Activated CD4-positive, CD25-positive, alpha-beta regulatory T cell (primary cell): ENCODE measurements at places on chromosomes 7 and 10.

- DNase-seq: no peak
These were observed 60.3 kb upstream of the FEZF1 start for GRCh38 chr7:122364761-122365280.

DNA sequence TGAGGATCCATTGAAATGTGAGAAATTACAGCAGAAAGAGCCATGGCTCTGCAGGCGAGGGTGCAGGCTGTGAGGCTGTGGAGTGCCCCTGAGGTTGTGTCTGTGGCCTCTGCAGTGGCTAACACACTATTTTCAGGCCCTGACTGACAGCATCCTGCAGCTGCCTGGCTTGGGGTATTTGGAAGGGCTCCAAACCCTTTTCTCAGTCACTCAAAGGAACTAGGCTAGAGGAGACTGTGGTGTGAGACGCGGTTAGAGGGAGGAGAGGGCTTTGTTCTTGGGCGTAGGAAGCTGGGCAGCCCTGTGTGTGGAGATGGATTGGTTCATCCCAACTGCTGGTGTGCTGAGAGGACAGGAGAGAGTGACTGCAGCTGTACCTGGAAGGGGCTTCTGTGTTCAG lies 134.9 kb downstream of the RAMP3 start:
- no peak for DNase-seq

GRCh38 chr10:73717556-73717955 lies 19.6 kb upstream of the AGAP5 start:
- no peak for DNase-seq

GRCh38 chr10:77553966-77554365 lies 83.6 kb downstream of the KCNMA1 start:
- DNase-seq: no peak

DNA sequence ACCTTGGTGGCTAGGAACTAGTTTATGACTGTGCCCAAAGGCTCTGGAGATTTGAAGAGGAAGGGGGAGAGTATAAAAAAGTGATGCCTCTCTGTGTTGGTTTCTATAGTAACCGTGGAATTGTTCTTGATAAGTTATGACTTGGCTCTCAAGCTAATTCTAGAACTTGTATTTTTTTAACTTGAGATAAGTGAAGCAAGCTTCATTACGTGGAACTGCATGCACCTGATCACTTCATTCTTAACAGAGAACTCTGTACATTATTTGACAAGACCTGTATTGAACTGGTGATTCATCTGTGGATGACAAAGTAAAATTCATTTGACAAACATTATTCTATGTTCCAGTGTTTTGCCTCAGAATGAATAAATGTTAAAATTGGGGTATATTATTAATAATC lies 1452.2 kb downstream of the REEP3 start:
- no peak for DNase-seq

- no peak for DNase-seq
These were observed 29.5 kb upstream of the INHBA start for GRCh38 chr7:41732436-41732785.

- no peak for DNase-seq
These were observed 141.7 kb downstream of the DLG5 start for GRCh38 chr10:77784856-77785255.

DNA sequence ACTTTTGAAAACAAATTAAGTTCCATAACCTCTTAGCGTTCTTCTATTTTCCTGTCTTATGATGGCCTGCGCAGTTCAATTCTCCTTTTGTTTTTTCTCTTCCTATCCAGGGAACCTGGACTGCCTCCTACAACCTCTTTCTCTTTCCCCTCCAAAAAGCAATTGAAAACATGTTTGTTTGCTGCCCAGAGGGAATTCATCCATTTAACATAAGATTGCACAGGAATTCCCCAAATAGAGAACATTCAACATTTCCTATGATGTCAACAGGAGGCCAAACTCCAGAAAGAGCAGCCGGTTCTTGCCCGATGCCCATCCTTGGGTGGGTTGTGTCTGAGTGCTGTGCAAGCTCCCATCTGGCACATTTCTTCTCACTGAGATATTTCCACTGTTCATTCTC lies 94.2 kb upstream of the NRP1 start:
- no peak for DNase-seq

DNA sequence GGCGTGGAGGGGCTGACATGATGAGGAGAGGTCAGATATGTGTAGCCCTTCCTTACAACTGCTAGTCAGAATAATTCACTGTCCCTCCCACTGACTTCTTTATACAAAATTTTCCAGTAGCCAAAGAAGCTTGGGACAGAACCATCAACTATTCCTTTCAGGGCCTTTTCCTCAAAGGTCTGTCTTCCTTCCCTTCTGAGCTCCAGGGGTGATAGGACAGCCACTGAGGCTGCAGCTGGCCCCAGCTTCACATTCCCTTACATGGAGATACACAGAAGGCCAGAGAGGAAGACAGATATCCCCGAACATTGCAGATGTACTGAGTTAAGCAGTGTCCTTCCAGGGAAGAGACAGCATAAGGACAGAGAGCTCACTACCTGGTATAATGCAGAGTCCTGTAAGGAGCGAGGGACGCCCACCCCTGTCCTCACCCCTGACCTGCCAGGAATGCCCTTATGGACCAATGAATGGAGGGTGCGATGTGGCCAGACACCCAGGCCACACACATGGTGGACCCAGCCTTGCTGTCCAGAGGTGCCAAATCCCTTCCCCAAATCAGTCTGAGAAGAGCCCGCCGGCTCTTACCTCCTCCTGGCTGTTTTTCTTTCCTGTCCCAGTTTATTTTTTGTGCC lies 754.7 kb downstream of the GRID1 start:
- no peak for DNase-seq

DNA sequence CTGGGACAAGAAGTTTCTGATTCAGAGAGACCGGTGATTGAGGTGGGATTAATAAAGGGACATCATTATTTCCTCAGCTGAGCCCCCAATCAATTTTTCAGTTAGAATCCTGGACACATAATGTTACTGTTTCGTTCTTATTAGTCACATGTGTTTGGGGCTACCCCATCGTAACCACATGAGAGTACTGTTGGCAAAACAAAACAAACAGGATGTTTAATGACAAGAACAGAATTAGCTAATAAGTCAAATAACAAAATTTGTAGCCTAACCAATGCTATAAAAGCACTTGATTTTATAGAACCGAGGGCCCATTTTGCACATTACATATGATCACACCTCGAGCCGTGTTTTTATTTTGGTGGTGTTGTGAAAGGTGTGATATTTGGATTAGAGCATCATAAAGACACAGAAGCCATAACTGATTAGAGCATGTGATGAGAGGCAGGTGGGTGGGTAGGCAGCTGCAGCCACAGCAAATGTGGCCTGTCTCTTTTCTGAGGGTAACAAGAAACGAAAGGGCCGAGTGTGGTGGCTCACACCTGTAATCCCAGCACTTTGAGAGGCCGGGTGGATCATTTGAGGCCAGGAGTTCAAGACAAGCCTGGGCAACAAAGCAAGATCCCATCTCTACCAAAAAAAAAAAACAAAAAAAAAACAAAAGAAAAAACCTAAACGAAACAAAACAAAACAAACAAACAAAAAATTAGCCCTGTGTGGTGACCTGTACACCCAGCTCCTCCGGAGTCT lies 1.8 kb upstream of the VWC2 start:
- no peak for DNase-seq

DNA sequence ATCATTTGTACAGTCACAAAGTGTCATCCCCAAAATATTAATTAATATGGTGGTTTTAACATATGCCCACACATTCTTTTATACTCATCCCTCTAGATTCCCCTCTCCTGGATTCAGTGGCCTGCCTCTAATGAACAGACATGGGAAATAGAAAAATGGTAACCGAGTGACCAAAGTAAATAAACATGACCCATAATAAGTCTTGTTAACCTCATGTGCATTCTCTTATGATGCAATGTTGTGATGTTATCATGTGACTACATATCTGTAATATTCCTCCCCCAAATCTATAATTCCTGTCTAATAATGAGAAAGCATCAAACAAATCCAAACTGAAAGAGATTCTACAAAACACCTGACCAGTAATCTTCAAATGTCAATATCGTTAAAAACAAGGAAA lies 164.5 kb upstream of the PRSS1 start:
- DNase-seq: no peak

DNA sequence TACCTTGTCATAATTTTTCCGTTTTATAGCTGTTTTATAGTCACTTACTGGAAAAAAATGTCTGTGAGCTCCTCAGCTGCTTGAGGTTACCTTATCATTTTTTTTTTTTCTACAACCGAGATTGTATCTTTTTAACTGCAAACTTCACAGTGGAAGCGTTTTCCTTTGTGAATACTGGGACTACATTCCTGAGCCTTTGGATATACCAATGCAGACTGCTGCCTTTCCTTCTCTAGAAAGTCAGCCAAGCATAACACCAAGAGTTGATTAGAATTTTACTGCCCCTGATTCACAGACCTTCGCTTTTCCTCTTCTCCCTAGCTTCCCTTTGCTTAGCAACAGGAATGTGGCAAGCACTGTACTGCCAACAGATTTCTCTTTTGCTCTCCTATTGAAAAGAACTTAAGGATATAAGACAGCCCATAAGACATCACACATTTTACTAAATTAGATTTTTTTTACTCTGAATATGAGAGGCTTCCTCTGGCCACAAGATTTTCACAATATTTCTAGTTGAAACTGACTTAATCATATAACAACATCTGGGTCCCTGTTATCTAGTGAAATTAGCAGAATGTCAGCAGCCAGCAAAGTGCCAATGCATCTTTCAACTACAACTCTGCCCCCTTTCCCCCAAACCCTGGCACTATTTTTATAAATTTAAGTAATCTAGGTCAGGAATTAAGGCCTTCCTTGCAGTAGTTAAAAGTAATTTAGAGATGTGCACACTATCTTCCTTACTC lies 170.6 kb downstream of the PRKG1 start:
- DNase-seq: no peak

DNA sequence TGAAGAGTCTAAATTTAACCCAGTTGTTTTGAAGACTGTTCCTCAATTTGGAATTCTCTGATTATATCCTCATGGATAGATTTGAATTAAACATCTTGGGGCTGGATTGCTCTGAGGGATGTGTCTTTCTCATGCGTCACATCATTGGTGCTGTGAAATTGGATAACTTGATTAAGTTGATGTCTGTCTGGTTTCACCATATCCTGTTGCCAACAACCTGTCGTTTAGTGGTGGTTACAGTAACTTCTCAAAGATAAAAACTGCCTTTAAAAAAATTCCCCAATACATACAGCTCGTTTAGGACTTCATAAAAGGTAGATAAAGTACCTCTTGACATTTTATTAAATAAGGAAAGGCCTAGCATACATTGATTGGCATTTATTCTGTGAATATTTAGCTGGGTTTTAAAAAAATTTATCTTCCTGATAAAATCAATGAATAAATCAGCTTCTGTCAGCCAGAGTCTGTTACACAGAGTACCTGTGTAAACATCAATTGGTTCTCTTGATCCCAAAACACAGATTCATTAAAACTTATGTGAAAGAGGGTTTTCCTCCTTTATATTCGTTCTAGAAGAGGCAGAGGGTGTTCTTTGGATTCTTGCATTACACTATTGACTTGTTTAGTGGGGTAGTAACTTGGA lies 10.5 kb downstream of the CRCP start:
- no peak for DNase-seq

DNA sequence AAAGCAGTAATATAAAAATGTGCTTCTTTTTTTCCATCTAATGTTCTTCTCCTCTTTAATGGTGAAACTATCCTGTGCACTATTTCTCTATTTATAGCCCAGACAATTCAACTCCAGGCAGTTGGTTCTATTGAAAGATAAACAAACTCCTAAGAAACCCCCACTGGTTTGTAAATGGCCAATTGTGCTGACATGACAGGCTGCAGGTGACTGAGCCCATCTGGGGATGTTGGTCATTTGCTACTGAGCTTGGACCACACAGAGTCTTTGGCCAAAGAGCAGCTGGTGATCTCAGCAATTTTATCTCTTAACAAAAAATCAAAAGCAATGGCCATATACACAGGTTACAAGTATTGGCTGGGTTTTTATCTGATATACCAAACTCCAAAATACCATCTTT lies 631.8 kb upstream of the CELF2 start:
- DNase-seq: no peak

GRCh38 chr10:95382174-95382573 lies 91.4 kb upstream of the PDLIM1 start:
- DNase-seq: no peak

DNA sequence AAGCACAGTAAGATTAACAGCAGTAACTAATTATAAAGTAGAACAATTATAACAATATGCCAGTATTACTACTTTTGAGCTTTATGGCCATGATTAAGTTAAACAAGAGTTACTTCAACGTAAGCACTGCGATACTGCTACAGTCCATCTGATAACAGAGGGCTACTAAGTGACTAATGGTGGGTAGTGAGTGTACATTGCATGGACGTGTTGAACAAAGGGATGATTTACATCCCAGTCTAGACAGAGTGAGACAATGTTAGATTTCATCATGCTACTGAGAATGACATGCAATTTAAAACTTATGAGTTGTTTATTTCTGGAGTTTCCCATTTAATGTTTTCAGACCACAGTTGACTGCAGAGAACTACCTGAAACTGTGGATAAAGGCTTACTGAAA lies 45.6 kb downstream of the TPST1 start:
- DNase-seq: no peak

GRCh38 chr7:1027242-1028043 lies 16.9 kb upstream of the GPR146 start:
- no peak for DNase-seq

GRCh38 chr7:133345690-133346421 lies 93.0 kb downstream of the EXOC4 start:
- no peak for DNase-seq

GRCh38 chr7:87341441-87341840 lies 4.0 kb upstream of the CROT start:
- no peak for DNase-seq

DNA sequence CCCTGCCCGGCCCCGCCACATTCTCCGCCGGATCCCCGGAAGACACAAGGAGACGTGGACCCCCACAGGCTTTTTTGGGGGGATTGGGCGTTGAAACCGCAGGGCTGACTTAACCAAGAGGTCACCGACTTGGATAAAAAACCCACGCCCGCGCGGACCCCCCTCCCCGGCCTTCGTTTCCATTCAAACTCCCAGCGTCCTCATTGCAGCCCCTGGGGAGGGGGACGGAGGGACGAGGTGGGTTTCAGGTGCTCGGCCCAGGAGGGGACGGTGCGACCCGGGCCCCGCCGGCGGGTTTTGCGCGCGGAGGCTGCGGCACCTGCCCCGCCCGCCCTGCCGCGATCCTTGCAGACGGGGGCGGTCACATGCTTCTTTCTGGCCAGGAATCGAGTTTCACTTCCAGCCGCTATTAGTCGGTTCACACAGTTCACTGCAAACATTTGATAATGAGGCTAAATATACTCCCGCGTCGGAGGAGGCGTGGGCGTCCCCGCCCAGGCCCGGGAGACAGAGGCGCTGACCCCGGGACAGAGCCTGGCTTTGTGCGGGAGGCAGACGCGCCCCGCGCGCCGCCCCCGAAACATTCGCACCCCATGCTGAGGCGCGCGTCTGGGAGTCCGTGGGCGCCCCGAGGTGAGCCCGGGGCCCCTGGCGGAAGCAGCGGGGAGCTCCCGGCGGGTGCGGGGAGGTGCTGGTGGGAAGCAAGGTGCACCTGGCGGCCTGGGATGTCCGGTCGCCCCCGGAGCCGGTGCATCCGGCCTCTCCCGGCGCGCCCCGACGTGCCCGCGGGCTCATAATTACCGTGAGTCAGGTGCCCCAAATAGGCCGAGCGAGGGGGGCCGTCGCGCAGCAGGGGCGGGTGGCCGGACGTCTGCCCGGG lies 2.7 kb upstream of the PDGFA start:
- DNase-seq: no peak
